ENCODE measurements at places on chromosomes 6 and 20. TPM values are rescaled to one million over a fixed set of nuclear protein-coding genes. Genes with fewer than 3 reads are reported as not detected.

GRCh38 chr20:14319704-14320103, 17.7 kb downstream of the FLRT3 start:
- no peak for DNase-seq

DNA sequence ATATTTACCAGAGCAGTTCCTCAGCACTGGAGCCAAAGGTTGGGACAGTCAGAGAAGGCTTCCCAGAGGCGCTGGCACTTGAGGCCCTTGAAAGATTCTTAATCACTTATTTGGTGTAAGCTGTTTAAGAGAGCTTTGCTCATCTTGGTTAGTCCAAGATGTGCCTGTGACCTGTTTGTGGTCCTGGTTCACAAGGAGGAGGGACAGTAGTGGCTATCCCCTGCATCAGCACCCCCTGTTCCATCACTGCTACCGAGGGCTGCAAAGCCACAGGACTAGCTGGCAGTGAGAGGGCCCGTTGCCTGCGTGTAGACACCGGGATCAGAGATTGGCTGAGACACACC, 35.7 kb downstream of the VEGFA start:
- no peak for DNase-seq

GRCh38 chr20:39283464-39283863, 321.3 kb downstream of the DHX35 start:
- DNase-seq = no peak

GRCh38 chr20:25276533-25277050, 28.7 kb downstream of the PYGB start:
- DNase-seq = no peak

GRCh38 chr20:48841196-48841874, 13.5 kb upstream of the PREX1 start:
- DNase-seq = no peak

Gene DSTN
- 287 TPM for total RNA-seq

Gene TAF8
- total RNA-seq = 36.0 TPM

Gene SLC32A1
- not detected for total RNA-seq

- DNase-seq = no peak
These were observed 245.2 kb downstream of the ADGRB3 start for GRCh38 chr6:68880050-68880813.

Gene PHF10
- 59.9 TPM for total RNA-seq

DNA sequence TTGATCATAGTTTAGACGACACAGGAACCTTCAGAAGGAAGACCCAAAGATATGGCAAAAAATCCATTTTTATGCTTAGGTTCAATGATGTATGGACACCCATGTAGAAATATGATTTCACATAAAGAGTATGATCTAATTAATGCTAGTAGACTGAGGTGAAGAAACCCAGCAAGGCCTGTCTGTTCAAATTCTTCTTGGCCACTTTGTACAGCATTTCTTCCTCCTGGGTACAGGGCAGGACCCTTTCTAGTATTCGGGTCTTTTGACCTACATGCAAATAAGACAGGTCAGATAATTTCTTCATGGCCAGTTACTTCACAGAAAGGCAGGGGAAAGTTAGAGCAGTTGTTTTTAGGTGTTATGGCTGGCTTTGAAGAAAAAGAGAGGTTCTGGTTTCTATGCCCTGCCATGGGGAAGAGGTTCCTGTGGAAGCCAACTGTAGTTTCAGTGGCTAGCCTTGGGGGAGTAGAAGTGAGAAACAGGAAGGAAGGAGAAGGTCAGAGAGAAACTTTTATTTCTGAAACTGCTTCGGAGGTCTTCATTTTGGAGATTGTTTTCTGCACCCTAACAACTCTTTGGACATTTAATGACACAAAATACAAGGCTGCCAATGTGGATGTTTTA, 208.3 kb downstream of the PTPRK start:
- no peak for DNase-seq

GRCh38 chr20:35643045-35643444, 21.7 kb downstream of the CPNE1 start:
- DNase-seq = no peak

Gene PRND
- not detected for total RNA-seq

Gene KCNK5
- 10.1 TPM for total RNA-seq

Gene CHRNA4
- 9.1 TPM for total RNA-seq
